ENCODE measurements at places on chromosomes 13 and 19.
A peak's percentile ranks its signal among the peaks of the same experiment; 100 is the strongest.

DNA sequence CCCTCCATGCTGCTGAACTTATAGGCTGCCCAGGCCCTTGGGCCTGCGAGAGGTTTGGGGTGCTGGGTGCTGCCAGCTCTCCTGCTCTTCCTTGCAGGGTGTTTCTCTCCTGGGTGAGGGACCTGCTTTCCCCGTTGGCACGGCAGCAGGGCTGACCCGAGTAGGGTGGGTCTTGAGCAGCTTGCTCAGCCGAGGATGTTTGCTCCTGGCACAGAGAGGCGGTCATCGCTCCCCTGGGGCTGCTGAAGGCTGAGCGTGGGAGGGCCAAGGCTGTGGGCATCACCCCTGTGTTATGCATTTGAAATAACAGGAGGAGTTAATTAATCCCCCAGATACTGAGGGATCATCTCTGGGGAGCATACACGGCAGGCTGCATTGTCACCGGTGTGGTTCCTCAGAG, 5.3 kb downstream of the KCTD15 start:
- no peak for DNase-seq

GRCh38 chr13:26186995-26187394, 35.1 kb downstream of the RNF6 start:
- no peak for DNase-seq

DNA sequence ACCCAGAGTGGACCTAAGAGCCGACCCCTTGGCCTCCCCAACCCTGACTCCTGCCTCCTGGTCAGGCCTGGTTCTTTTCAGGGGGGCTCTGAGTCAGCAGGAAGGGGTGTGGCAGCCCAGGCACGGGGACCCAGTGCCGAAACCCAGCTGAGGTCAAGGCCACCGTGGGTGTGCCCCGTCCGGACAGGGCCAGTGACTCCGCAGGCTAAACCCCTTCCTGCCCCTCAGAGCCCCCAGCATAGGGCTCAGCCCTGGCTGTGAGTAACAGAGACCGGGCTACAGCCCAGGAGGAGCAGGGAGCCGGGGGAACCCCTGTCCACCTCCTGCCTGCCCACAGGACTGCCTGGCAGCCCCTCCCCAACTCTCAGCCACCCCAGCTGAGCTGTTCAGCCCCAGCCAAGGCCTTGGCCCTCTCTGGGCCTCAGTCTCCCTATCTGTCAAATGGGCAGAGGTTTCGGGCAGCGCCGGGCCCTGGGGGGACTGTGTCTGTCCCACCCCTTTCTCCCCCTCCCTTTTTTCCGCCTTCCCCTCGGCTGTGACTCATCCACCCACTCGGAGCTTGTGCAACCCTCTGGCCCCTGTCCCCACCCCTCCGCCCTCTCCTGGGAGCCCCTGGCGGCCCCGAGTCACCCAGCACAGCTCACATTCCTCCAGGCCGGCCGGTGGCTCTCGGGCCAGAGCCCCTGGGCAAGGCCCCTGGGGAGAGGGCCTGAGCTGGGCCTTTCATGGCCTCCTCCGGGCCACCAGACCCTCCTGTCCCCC, 8.6 kb downstream of the ZBTB7A start:
- DNase-seq, result no peak

GRCh38 chr13:47475441-47475948, 525.6 kb downstream of the SUCLA2 start:
- DNase-seq, result no peak

DNA sequence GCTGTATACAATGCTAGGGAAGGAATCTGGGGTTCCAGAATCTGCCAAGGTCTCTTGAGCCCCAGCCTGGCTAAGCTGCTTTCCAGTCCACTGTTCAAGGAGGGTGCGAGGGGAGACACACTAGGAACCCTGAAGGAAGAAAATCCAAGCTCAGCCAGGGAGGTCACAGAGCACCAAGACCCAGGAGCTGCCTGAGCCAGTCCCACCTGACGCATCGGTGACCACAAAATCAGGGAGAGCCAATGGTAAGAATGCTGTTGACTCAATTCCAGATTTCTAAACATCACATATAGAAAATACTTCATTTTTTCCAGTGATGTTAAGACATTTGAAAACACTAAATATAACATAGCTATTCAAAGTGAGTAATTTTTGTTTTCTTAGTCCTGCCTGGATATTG, 50.1 kb downstream of the CEP89 start:
- no peak for DNase-seq

- peak; percentile 85 for DNase-seq
Observed at GRCh38 chr13:113535381-113535781, 44.9 kb upstream of the DCUN1D2 start.

- no peak for DNase-seq
Observed at GRCh38 chr19:18137657-18138339, 15.2 kb upstream of the PIK3R2 start.

GRCh38 chr13:79528356-79528755, 47.4 kb downstream of the NDFIP2 start:
- DNase-seq, result no peak

- no peak for DNase-seq
Observed at GRCh38 chr13:67299072-67299635, 69.0 kb upstream of the PCDH9 start.

DNA sequence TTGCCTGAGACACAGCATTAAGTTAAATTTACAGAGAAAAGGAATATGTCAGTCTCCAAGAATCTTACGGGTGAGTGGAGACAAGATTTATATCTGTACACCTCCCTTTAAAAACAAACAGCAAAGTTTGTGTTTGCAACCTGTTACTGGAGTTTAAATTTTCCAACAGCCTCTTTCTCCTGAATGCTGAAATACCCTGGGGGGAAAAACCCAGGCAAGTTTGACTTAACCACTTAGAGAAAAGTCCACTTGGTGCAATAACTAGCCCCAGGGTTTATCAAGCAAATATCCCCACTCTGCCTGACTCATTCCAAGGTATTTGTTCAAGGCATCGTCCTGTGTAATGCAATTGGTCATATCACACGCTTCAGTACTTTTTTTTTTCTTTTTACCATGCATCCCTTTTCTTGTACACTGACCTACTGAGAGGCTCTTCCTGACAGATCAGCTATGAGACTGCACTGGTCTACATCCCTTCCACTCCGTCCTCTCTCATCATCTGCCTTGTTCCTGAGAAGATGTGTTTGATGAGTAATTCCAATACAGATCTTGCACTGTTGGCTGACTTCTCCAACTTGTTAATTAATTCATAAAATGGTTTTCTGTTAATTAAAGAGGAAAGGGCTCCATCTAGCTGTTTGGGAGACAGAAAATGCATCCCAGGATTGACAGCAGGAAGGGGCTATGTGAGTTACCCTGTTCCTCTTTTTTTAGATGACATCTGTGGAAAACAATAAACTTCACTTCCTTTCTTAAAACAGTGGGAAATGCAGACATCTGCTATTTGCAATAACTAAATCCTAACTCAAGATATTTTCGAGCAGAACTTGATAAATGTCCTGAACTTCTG, 212.5 kb upstream of the IRS2 start:
- no peak for DNase-seq

GRCh38 chr19:56271151-56271550, 1.4 kb upstream of the EDDM13 start:
- DNase-seq, result no peak

DNA sequence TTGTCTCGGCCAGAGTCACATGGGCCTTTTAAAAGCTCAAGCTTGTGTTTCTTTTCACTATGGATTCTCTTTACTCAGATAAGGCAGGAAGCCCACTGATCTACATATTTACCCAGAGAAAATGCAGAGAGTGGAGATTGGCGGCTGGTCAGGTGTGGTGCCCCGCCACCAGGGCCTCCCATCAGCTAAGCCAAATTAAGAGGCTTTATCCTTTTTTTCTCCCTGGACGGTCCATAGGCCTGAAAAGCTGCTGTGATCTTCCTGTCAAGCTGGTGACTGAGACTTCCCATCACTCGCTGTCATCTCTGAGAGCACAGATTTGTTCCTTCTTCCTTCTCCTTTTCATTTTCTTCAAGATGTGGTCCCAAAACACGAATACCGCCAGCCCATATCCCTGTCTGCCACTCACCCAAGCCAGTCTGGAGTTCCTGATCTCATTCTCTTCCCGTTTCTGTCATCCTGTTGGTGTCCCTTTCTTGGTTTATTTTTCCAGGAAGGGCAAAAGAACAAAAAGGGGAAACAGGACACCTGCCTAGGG, 1.9 kb downstream of the SAFB start:
- no peak for DNase-seq

DNA sequence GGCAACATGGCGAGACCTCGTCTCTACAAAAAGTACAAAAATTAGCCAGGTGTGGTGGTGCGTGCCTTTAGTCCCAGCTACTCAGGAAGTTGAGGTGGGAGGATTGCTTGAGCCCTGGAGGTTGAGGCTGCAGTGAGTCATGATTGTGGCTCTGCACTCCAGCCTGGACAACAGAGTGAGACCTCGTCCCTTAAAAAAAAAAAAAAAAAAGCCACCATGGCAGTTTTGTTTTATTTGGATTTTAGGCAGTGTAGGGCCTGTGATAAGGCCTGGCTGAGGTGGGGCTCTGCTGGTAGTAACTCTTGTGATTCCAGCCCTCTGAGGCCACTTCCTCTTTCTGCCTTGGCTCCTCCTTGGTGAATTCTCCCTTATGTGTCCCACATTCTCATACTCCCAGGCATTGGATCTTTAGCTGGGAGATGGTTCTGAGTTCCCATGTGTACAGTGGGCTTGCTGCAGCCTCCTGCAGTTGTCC, 39.2 kb downstream of the GATAD2A start:
- no peak for DNase-seq

GRCh38 chr19:11256189-11256588, 6.1 kb downstream of the DOCK6 start:
- no peak for DNase-seq

DNA sequence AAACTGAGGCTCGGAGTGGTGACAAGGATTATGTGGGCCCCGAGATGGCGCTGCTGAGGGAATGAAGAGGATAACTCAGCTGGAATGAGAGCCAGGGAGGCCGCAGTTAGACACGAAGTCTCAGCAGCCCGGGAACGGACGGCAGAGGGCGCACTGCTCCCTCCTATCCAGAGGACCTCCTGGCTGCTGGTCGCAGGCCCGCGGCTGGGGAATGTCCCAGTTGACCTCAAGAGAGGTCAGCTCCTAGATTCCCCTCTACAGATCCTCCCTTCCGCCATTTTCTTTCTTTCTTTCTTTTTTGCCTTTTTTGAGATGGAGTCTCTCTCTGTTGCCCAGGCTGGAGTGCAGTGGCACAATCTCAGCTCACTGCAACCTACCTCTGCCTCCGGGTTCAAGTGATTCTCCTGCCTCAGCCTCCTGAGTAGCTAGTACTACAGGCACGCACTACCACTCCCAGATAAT, 24.1 kb upstream of the ASPDH start:
- DNase-seq, result peak; percentile 56

- peak; percentile 3 for DNase-seq
Observed at GRCh38 chr13:40537146-40537895, 129.1 kb downstream of the FOXO1 start.

DNA sequence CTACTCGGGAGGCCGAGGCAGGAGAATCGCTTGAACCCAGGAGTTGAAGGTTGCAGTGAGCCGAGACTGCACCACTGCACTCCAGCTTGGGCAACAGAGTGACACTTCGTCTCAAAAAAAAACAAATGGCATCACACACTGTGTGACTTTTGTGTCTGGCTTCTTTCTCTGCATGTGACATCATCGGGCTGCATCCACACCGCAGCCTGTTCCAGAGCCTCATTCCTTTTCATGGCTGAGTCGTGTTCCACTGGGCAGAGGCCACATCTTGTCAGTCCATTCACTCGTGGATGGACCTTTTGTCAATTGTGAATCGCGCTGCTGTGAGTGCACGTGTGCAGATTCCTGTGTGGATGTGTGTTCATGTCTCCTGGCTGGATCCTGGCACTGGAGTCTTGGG, 8.3 kb downstream of the THOP1 start:
- DNase-seq, result no peak

DNA sequence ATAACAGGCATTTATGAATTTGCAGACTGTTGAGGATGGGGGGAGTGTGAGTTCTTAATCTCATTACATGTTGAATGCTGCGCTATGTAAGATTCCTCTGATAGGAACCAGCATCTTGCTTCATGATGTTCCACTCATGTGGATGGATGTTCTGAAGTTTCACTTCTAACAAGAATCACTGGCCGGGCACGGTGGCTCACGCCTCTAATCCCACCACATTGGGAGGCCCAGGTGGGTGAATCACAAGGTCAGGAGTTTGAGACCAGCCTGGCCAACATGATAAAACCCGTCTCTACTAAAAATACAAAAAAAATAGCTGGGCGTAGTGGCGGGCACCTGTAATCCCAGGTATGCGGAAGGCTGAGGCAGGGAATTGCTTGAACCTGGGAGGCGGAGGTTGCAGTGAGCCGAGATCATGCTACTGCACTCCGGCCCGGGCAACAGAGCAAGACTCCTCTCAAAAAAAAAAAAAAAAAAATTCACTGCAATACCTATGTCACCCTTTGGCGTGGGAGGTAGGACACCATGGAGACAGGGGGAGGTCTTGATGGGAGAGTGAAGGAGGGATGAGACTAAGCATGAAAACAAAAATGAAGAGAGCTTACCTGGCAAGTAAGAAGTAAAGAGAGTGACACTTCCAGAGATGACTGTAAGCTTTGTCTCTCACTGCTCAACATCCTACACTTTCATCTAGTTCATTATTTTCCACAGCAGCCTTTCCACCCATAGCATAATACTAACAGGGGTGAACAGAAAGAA, 133.0 kb downstream of the DCT start:
- DNase-seq, result no peak

GRCh38 chr19:11361771-11362731, 6.8 kb downstream of the PLPPR2 start:
- DNase-seq, result no peak

GRCh38 chr19:33157906-33158305, 26.0 kb downstream of the WDR88 start:
- no peak for DNase-seq

GRCh38 chr19:11563532-11563931, 4.5 kb upstream of the ELOF1 start:
- no peak for DNase-seq

- DNase-seq, result no peak
Observed at GRCh38 chr19:32558607-32559228, 22.3 kb upstream of the PDCD5 start.

- DNase-seq, result peak; percentile 72
Observed at GRCh38 chr19:34276614-34277013, 22.3 kb downstream of the GARRE1 start.

DNA sequence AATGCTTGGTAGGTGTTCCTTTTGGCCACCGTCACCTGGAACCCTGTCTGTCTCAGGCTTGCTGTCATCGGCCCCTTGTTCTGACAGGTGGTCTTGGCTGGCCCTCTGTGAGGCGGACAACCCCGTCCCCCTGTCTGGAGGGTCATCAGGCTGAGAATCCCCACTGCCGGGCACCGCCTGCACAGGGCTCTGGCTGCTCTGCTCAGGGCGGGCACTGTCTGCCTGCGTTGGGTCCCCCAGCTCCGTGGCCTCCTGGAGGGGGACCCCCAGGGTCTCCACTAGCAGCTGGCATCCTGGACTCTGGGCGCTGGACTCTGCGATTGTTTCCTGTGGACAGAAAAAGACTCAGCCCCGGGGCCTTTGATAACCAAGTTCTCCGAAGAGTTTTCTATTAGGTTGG, 13.2 kb downstream of the NANOS3 start:
- DNase-seq, result no peak

DNA sequence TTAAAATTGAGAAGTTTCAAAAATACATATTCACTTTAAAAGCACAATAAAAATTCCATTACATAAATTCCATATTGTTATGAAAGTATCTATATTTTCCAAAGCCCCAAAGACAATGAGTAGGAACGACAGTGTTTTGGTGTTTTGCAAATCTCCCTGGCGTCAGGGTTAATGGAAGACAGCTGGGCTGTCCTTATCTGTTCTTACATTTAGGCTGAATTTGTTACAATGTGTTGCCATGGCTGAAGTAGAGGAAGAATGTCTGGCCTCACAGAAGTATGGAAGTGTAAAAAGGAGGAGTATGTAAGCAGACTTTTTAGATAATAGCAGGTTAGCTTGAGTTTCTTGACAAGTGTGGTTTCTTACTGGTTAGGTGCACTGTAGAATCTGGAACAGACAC, 124.4 kb upstream of the SPATA13 start:
- no peak for DNase-seq

All from NCI-H345 (cell line).